DND-41 (cell line): ENCODE measurements at places on chromosomes 13 and 19.

GRCh38 chr19:56474308-56474707 is 2.8 kb downstream of the ZNF667 start:
- DNase-seq: no peak

DNA sequence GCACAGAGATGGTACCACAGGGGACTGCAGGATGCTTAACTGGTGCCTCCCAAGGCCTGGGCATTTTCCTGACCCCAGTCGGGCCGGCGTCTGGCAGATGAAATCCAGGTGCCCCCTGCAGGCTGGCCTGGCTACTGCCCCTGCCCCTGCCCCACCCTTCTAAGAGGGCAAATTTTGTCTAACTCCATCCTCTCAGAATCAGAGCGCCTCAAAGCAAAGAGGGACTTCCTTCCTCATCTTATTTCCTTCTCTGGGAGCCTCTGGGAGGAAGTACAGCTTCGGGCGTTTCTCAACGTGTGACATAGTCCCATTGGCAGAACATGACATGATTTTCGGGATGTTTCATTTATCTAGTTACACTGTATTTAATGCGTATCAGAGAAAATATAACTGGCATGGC is 2.7 kb downstream of the PRKACA start:
- DNase-seq: peak; percentile 29

GRCh38 chr19:15195371-15196334 is 5.1 kb downstream of the NOTCH3 start:
- DNase-seq: no peak

DNA sequence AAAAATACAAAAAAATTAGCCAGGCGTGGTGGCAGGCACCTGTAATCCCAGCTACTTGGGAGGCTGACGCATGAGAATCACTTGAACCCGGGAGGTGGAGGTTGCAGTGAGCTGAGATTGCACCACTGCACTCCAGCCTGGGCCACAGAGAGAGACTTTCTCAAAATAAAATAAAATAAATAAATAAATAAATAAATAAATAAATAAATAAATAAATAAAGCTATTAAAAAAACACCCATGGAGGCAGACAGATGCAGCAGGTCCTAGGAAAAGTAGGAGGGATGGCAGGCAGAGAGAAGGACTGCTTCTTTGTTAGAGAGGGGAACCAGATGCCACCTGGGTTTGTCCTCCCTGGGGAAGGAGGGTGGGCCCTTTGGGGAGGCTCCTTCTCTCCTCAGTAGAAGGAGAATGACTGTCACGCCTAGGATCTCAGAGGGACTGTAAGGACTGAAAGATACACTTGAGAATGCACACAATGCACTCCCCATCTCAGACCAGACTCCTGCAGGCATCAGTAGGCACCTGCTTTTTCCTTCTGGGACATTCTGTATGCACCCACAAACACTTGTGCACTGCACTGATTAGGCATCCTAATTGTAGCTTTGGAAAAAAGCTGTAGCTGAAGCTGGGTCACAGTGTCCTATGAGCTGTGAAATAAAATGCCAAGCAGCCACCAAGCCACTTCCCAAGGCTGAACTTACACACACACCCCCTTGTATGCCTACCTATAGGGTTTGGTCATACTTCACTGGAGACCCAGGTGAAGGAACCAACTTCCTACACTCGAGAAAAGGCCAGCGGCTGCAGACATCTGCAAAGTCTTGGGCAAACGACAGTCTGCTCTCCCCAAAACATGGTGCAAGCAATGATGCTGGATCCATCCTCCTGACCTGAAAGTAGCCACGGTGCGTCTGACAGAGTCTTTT is 18.9 kb upstream of the SLC35E1 start:
- DNase-seq: no peak

- no peak for DNase-seq
Measured at GRCh38 chr19:42129399-42130253, 2.6 kb downstream of the POU2F2 start.

GRCh38 chr13:39682788-39683187 is 27.3 kb downstream of the COG6 start:
- DNase-seq: no peak

- no peak for DNase-seq
Measured at GRCh38 chr13:29582171-29582570, 13.3 kb downstream of the SLC7A1 start.

GRCh38 chr13:98155475-98156109 is 12.7 kb downstream of the FARP1 start:
- DNase-seq: no peak
